ENCODE measurements at places on chromosomes 2 and 18.

DNA sequence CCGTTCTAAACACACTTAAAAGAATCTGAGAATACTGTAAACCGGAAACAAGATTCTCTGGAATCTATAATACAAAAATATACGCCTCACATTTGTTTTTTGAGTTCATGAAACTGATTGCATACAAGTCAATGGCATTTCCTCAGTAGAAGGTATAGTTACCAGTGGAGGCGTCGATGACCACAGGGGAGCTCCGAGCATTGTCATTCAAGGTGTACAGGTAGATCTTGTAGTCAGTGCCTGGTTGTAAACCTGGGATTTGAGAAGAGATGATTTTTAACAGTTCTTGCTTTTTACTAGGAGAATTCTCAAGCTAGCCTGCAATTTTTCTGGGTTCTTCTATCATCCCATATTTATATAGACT, 60.4 kb downstream of the FN1 start:
- DNase-seq, result no peak

DNA sequence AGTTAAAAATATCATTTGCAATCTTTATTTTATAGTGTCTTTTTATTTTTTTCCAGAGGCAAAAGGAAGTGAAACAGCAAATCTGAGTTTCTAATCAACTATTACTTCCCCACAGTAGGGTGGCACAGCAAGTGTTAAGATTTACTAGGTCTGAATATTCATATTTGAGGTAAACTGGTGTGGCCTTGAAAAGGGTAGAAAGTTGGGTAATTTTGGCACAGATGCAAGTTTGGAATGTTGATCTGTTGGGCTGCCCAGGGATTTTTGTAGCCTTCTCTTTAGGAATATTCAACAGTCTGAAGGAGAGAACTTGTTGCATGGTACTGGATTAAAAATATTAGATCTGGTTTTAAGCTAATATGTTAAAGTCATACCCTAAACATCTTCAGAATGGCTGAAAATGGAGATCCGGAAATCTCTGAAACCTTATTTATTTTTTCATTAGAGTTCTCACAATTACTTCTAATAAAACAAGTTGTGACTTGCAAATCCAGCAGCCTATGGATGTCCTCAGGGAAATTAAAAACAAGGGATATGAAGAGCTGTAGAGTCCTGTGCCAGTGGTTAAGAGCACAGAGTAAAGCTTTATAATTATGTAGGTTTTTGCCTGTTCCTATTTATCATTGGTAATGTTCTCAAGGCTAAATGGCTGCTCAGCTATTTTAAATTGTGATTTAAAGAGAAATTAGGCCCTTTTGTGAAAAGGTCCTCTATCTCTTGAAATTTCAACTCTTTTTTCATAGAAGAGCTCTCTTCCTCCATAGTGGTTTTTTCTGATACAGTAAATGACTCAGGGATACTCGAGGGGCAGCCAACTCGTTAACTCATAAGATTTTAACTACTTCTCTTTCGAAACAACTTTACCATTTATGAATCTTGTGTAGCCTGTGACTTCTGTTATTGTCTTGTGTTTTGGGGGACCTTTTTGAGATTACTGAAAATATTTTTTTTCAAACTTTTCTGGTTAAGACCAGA, 11.0 kb downstream of the TANK start:
- DNase-seq, result no peak

DNA sequence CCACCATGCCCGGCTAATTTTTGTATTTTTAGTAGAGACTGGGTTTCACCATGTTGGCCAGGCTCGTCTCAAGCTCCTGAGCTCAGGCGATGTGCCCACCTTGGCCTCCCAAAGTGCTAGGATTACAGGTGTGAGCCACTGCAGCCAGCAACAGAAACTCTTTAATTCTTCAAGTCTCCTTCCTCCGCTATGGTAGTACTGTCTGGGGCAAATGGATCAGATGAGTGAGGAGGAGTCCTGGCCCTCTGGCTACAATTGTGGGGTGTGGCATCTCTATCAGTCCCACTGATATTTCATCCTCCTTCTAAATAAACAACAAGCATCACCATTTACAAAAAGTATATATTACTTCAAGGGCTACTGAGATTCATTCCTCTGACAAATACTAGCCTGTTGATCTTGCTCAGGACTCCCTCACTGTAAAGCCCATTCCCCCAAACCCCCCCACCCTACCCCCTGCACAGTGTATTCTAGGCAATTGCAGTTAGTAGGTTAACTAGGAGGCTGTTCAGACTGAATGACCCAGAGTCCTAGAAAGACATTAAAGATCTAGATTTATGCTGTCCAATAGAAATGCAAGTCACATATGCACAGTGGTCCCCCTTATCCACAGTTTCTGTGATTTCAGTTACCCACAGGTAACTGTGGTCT, 71.2 kb upstream of the STAM2 start:
- DNase-seq, result no peak

DNA sequence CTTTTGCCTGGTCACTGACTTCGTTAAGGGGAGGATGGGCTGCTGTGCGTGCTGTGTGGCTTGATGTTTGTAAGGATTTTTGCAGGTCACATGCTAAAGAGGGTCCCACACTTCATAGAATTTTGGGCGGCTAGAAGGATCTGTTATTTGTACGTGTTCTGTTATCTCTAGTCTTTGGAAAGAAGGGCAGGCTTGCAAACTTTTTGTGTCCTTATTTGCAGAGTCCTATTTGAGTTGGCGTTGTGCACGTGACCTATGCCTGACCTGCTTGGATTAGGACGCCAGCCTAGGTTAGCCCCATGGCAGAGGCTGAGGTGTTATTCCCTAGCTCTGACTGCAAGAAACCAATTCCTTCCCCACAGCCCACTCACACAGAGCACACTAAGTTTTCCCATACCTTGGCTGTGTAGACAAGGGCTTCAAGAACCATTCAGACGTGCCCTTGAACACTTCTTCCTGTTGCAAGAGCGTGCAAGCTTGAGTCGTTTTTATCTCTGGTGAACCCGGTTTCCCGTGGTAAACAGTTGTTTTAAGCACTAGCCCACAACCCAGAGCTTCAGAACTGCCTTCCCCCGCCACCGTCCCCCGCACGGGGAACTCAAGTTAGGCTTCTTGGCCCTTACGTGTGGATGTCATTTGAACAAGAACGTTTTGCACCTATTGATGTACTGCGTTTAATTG, 94.6 kb downstream of the LDLRAD4 start:
- peak; percentile 26 for DNase-seq

DNA sequence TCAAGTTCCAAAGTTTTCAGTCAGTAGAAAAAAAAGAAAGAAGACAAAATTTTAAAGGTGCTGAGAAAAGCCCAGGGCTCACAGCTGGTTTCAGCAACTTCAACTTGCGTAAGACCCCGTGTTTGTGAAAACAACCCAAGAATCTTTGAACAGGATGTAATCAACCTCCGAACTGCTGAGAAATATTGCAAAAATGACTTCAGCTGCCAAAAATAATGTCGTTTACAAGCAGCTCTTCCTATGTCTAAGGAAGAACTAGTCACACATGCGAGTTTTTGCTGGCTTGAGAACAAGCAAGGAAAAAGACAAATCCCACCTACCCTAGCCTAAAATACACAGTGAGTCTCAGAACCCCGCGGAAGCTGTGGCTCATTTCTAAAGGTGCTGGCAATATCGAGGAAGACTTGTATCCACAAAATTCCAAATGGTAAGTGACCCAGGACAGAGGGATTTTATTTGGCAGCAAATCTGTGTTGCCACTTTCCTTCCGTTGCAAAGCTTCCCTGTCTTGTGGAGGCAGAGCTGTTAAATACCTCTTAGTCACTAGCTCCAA, 59.8 kb upstream of the SLC8A1 start:
- DNase-seq, result no peak

DNA sequence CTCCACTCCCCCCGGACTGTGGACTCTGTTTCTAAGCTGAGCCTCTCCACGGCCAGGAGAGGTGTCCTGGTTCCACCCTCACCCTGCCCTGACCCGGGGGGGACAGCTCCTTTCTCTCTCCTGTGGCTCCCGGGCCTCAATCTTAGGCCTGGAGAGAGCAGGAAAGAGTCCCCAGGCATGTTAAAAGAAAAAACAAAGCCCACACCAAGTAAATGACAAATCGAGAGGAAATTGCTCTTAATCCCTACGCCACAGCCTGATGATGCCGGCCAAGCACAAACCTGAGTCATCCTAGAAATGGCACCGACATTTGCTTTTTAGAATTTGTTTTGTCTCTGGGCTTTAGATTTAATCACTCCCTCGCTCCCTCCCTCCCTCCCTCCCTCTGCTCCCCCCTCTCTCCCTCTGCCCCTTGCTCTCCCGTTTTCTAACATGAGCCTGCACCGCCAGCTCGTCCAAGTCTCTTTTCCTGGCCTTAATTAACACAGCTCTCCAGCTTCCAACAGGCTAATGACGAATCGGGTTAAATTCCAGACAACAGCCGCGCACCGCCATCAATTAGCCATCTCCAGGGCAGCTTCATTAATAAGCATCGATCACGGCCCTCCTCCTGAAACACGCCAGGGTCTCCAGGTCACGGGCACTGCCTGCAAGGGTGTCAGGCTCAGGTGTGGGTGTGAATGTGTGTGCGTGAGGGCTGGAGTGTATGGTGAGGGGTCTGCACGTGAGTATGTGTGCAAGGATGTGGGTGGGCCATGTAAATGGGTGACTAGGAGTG, 230.8 kb downstream of the CELF4 start:
- no peak for DNase-seq

DNA sequence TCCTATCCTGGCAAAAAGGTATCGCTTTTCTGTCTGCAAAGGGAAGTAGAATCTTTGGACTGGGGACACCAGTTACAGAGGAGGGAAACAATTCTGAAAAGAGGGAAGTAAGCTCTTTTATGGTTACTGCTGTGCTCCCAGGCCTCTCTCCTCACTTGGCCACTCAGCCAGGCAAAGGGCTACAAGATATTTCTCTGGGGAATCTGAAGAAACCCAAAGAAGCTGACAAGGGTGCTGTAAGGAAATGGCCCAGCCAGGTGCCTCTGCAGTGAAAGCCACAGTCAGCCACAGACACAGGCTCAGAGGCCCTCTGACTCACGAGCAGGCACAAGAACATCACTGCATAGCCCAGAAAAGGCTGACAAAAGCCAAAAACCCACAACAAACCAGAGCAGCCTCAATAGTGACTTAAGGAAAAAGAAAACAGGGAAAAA, 5.8 kb downstream of the HDLBP start:
- DNase-seq, result peak; percentile 64

- DNase-seq, result no peak
Measured at GRCh38 chr2:216302981-216303676, 69.2 kb downstream of the MARCHF4 start.

DNA sequence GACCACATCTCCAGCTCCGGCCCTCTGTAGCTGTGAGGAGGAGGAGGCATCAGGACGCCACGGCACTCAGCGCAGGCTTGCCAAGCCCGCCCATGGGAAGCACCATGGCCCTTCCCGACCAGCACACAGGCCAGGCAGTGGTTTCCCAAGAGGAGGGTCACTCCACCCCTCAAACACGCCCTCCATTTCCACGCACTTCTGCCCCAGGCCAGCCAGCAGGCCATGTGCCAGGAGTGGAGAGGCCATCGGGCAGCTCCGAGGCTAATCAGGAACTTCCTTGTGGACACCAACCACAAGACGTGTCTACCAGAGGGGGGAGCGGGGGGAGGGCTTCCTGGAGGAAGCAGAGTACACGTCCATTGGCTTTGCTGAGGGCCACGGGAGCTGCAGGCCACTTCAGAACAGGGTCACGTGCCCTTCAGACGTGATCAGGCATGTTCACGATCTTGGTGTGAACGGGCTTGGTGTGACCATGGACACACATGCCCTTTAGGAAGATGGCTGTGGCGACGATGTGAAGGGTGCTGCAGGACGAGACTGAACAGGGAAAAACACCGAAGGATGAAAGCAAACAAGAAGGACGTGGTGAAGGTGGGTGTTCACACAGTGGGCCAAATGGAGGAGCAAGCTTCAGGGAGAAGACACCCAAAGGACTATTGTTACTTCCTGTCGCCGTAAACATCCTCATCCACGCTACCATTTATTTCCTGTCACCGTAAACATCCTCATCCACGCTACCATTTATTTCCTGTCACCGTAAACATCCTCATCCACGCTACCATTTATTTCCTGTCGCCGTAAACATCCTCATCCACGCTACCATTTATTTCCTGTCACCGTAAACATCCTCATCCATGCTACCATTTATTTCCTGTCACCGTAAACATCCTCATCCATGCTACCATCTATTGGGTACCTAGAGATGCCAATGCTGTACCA, 6.5 kb upstream of the MTERF4 start:
- no peak for DNase-seq

DNA sequence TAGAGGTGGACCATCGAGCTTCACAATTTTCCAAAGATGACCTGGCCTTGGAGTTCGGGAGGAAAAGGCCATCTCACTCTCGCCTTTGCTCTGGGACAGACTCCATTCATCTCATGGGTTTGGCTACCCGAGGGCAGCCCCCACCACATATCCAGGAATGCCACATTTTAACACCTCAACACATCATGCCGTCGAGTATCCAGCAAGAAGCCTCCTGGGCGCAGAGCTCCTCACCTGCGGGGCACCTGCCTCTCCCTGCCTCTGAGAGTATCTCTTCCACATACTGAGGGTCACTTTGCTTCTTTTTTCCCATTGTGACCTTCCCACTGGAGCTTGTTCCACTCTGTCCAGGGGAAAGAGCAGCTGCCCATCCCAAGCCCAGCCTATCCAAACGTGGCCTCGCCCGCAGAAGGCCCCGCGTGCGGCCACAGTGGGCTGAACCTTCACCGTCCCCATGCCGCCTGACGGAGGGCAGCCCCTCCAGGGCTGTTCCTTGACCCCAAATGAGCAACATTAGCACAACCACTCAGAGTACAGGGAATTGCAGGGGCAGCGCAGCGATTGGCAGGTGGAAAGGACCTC, 5.5 kb upstream of the LIMS2 start:
- DNase-seq, result no peak

All from stimulated activated CD4-positive, alpha-beta T cell treated with anti-CD3 and anti-CD28 coated beads, Interleukin-4, amount 100 ng/mL, for 1 hour (primary cell).